ENCODE measurements at places on chromosomes 3 and 15.

DNA sequence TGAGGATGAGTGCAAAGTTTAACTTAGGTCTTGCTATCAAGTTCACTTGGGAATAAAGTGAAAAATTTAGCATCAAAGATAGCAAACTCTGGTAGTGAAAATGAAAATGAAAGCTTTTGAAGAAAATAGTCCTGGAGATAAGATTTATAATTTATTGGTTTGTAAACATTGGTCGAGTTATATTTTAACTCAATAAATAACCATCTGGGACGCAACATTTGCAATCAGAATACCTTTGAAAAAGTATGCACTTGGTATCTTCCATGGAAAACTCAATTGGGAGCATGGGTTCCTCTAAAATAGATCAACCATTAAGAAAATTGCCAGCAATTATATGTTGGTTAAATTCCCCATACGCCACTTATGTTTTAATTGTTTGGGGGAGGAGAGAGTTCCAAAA, 209.5 kb downstream of the NAALADL2 start:
- no peak for DNase-seq

GRCh38 chr3:79351699-79352098, 416.1 kb downstream of the ROBO1 start:
- no peak for DNase-seq

DNA sequence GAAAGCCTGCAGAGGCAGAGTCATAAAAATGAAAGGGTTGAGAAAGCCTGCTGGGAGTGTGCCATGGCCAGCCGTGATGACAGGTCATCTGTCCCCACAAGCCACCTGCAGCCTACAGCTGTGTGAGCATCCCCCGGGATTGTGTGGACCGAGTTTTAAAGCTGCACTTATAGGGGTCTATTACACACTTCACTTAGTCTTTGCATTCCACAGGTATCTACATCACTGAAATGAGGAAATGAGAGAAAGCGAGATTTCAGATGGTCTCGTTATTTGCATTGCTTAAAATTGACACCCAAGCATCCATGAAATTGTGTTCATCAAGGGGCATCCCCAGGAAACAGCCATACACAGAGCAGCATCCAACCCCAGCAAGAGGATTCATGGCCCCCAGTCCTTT, 137.6 kb upstream of the TRIM42 start:
- no peak for DNase-seq

- peak; percentile 28 for DNase-seq
Observed at GRCh38 chr15:48974882-48975281, 11.2 kb upstream of the SHC4 start.

GRCh38 chr15:77503240-77503639, 82.6 kb downstream of the HMG20A start:
- no peak for DNase-seq

- no peak for DNase-seq
Observed at GRCh38 chr3:161050935-161051334, 54.2 kb downstream of the B3GALNT1 start.

GRCh38 chr15:79243723-79244122, 38.8 kb upstream of the ANKRD34C start:
- DNase-seq: peak; percentile 1

DNA sequence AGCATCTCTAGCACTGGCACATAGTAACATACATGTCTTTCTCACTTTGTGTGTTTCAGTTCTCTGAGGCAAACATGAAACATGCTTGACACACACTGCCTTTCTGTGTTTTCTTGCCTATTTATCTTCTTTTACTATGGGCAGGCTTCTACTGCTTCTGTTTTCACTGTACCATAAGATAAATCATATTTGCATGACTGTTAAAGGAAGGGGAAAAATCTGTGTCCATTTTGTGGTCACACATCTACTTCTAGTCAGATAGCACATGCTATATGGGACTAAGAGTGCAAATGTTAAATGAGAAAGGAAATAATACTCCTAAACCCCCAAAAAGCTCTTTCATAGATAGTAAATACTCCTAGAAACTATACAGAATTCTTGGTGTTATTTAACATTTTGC, 386.4 kb downstream of the ZBTB20 start:
- DNase-seq: no peak

Measured in fibroblast of pulmonary artery (primary cell).